Kidney glomerular epithelial cell (primary cell): ENCODE measurements at places on chromosomes 7 and 10.

GRCh38 chr7:50629238-50629901, 64.2 kb upstream of the DDC start:
- no peak for DNase-seq

DNA sequence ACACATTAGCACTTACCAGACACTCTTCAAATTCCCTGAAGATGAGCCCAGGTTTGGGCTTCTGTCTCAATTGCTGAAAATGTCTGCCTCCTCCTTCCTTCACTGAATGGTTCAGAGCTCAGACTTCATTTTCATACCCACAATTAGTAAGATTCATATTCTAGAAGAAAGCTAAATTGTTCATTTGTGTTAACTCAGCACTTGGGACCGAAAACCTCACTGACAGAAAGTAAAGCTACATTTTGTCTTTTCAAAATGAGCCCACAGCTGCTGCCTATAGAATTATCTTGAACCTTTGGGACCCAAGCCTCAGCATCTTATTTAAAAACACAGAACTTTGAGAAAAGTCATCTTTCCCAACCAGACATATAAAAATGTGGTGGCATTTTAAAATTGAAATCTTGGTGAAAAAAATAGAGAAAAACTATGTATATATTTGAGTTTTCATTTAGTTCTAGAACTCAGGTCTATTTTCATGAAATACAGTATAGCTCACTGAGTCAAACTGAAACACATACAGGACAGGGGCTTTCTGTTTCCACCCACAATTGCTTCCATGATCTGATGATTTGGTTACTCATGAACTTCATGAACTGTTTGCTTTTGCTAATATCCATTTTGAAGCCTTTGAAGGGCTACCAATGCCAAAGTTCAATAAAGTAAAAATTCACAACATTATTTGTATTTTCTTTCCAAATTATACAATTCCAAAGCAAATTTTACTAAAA, 119.1 kb upstream of the PFKP start:
- DNase-seq, result no peak

DNA sequence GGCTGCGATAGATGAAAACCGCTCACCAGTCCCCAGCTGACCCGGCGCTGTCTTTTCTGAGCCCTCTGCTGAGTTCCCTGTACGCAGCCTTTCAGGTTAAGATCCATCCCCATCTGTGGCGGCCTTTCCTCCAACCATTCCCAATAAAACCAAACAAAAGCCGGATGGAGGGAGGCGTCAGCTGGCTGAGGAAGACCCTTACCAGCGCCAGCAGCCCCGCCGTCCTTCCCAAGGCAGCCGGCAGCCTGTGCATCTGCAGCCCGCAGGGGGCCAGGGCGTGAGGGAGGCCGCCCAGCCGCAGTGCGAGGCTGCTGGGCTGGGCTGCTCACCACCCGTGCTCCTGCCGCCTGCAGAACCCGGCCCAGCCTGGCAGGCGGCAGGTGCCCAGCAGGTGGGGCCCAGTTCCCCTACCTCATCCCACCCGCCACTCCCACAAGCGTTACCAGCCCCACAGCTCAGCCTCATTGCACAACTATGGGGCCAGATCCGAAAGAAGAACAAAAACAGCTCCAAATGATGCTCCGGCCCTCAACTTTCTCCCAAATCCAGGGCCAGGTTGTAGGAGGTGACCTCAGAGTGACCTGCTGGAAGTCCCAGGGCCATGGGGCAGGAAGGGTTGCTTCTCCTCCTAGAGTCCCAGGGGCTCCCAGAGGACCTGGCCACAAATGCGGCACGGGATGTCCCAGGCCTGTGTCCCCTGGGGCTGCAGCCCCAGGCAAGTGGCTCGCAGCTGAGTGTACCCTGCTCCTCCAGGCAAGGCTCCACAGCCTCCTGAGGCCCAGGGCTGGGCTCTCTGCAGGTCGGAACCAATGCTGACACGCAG, 23.8 kb downstream of the PAPOLB start:
- DNase-seq, result no peak

GRCh38 chr10:119026301-119027110, 3.0 kb upstream of the NANOS1 start:
- no peak for DNase-seq

GRCh38 chr7:31002256-31002655, 38.5 kb downstream of the GHRHR start:
- DNase-seq, result no peak

DNA sequence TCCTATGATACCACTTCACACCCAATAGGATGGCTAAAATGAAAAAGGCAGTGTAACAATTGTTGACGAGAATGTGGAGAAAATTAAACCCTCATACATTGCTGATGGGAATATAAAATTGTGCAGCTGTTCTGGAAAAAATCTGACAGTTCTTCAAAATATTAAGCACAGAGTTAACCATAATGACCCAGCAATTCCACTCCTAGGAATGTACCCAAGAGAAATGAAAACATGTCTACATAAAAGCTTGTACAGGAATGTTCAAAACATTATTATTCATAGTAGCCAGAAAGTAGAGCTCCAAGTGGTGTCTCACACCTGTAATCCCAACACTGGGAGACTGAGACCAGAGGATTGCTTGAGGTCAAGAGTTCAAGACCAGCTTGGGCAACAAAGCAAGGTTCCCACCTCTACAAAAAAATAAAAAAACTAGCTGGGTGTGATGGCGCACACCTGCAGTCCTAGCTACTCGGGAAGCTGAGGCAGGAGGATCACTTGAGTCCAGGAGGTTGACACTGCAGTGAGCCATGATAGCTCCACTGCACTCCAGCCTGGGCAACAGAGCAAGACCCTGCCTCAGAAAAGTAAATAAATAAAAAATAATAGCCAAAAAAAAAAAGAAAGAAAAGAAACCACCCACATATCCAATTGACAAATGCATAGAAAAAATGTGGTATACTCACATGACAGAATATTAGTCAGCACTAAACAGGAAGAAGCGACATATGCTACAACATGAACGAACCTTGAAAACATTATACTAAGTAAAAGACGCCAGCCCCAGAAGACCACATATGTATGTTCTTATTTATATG, 5.0 kb downstream of the RHEB start:
- no peak for DNase-seq

- DNase-seq, result no peak
Measured at GRCh38 chr7:29459589-29459988, 104.0 kb upstream of the PRR15 start.

DNA sequence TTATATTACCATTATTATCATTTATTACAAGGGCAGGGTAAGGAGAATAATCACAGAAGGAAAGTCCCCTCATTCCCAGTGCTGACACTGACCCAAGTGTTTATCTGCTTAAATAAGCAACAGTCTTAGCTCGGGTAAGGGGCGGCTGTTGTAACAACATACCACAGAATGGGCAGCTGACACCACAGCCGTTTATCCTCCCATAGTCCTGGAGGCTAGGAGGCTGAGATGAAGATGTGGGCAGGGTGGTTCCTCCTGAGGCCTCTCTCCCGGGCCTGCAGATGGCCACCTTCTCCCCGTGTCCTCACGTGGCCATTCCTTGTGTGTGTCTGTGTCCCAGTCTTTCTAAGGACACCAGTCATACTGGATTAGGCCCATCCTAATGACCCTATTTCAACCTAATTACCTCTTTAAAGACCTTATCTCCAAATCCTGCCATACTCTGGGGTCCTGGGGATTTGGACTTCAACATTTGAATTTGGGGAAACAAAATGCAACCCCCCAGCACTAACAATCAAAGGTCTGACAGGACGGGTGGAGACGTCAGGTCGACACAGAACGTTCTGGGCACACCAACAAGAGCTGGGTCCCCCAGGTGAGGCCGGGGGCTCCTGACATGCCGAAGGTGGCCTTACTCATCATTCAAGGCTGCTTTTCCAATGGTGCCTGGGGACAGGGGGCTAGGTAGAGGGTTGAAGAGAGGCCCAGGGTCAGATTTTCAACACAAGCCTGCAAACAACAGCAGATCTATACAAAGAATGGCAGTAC, 93.5 kb downstream of the TNS3 start:
- DNase-seq, result no peak

GRCh38 chr7:2577914-2578680, 19.3 kb downstream of the IQCE start:
- DNase-seq, result no peak

DNA sequence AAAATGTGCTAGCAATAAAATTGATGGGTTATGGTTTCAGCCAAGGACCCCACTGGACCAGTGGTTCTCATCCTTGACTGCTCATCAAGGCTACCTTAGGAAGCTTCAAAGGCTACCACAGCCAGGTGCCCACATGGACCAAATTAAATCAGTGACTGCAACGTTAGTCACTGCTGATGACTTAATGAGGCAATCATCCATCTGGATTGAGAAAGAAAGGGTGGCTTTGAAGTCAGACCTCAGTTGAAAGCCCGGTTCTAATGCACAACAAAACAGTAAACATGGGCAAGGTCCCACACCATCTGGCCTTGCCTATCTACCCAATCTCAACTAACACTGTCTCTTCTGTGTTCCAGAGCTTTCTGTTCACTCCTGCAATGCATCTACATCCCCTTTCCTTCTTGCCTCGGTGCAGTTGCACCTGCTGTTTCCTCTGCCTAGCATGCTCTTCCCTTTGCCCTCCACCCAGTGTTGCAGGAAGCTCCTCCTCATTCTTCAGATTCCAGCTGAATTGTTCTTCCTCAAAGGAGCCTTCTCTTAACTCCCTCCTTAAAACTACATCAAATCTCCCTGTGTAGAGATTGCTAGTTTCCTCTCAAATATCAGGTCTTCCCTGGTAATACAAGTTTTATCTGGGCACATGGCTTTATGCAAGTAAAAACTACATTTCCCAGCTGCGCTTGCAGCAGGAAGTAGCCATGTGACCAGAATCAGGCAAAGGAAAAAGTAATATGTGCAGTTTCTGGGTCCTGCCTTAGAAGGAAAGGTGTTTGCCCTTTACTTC, 10.3 kb upstream of the KCNK18 start:
- peak; percentile 61 for DNase-seq

DNA sequence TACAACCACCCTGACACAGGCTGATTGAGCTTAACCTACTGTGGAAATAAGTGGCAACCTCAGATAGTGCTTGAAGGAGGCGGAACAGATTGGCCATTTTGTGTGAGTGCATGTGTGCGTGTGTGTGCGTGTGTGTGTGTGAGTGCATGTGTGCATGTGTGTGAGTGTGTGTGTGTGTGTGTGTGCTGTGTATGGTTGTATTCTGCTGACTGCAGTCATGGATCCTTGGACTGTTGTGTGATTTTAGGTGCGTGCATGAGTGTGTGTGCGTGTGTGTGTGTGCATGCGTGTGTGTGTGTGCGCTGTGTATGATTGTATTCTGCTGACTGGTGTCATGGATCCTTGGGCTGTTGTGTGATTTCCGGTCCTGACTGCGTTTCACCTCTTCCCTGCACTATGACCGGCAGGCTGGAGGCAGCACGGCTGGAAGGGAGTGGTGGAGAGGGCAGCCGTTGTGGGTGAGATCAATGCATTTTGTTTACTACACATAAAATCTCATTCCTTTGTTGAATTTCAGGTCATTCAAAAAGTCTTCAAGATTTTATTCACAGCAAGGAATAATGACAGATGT, 6.3 kb downstream of the IQCE start:
- no peak for DNase-seq

DNA sequence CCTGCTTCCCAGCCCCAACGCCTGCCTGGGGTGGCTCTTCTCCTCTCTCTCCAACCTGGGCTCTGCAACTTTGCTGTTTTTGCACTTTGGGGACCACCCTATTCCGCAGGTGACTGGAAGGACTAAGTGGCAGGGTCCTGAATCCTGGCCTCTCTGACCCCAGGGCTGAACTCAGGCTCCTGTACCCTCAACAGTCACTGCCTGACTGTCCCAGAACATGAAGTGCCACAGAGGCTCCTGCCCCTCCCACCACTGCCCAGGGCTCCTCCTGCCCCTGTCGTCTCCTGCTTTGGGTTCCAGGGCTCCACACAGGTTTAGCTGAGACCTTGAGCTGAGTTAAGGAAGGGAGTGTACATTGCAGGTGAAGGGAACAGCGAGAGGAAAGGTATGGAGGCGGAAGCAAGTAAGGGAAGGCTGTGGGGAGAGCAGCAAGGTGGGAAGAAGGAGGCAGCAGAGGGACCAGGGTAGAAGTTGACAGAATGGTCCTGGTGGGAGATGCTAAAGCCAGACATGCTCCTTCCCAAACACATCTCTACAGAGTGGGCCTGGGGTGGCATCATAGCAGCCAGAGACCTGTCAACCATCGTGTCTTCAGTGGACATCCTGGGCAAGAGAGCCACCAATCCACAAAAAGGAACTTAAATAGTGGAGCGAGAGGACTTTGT, 5.7 kb upstream of the GRID1 start:
- DNase-seq, result no peak

- DNase-seq, result no peak
Measured at GRCh38 chr7:42877862-42878261, 34.0 kb downstream of the C7orf25 start.

- no peak for DNase-seq
Measured at GRCh38 chr7:116307253-116307652, 96.9 kb downstream of the TES start.

- DNase-seq, result no peak
Measured at GRCh38 chr10:5968681-5969453, 8.5 kb downstream of the IL15RA start.

GRCh38 chr10:97763411-97763810, 8.4 kb downstream of the SFRP5 start:
- no peak for DNase-seq

DNA sequence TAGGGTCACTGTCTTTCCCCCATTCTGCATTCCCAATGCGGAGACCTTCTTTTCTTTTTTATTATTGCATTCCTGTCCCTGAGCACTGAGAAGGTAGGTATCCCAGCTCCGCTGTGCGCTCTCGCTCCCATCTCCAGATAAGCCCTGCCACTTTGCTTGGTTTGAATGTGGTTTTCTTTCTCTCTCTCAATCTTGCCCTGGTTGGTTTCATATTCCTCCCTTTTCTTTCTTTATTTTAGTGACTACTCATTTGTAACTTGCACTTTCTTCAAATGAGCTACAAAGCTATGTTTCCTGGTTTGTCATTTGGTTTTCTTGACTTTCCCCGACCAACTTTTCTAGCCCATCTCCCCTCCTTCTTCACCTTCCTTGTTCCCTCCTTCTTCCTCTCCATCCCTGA, 29.0 kb upstream of the HSPB1 start:
- DNase-seq, result no peak

DNA sequence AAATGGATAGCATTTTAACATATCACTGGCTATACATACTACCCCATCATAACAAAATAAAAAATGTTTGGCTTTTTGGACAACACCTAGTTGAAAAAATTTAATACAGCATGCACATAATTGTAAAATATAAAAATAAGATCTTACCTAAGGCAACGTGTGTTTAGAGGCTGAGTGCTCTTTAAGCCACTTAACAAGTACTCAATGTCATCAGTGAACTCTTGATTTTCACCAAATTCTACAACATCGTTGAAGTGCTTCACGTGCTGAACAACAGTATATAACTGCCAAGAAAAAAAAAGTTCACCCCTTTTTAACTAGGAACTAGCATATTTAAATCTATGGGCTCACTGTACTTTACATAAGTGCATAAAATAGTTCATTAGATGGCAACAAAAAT, 49.5 kb downstream of the WAPL start:
- no peak for DNase-seq

GRCh38 chr7:108777966-108778365, 208.3 kb downstream of the DNAJB9 start:
- no peak for DNase-seq
